Transverse colon (tissue), 4 donors: ENCODE measurements at places on chromosomes 1 and 21. TPM values are rescaled to one million over a fixed set of nuclear protein-coding genes. Genes with fewer than 3 reads are reported as not detected.

CSF3R gene
- total RNA-seq, result 5.1 TPM

CYP4Z1 gene
- not detected for total RNA-seq

TPM3 gene
- total RNA-seq, result 208 TPM

OR2T35 gene
- total RNA-seq, result not detected

UBE4B gene
- total RNA-seq, result 35.1 TPM

GORAB gene
- total RNA-seq, result 83.0 TPM

LRRC71 gene
- total RNA-seq, result not detected

GUCA2A gene
- total RNA-seq, result 2,017 TPM

LRRC39 gene
- 0.48 TPM for total RNA-seq

GRIK3 gene
- total RNA-seq, result 9.8 TPM

MEX3A gene
- 0.48 TPM for total RNA-seq

IL19 gene
- not detected for total RNA-seq

GSTM3 gene
- 8.2 TPM for total RNA-seq

BLACAT1 gene
- total RNA-seq, result not detected
